ENCODE measurements at places on chromosomes 2 and 18. TPM values are rescaled to one million over a fixed set of nuclear protein-coding genes. Genes with fewer than 3 reads are reported as not detected.

GRCh38 chr2:127564429-127565260 is 29.2 kb downstream of the MYO7B start:
- peak; percentile 69 for DNase-seq

DNA sequence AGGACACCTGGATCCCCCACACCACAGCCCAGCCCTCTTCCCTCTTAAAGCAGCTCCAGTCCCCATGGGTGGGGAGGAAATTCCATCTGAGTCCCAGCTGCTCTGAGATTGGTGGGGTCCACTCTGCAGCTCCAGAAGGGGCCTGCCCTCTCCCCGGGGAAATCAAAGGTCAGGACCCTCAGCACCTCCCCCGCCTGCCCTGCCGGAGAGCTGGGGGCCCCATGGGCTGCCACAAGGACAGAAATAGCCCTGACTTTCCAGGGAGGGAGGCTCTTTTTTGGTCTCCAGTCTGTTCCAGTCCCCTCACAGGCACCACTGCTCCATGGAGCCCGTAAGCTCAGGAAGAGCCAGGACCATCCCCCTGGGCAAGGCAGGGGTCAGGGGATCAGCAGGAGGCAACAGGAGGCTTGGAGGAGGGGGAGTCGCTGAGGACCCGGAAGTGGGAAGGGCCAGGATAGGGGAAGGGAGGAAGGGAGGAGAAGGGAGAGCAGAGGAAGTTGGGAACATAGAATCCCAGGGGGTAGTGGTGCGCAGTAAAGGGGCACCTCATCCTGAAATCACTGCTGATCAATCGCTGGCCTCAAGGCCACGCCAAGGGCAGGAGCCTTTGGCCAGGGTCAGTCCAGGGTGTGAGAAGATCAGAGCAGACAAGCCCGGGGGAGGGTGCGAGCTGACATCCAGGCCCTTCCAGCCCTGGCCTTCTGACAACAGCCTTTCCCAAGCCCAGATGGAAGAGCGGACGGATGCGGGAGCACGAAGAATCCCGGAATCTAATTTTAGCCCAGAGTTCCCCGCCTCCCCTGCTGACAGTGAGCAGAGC is 7.6 kb downstream of the ADRA2B start:
- DNase-seq, result no peak

ACVR1C gene
- 6.6 TPM for total RNA-seq

LRRTM1 gene
- 0.98 TPM for total RNA-seq

CLEC4F gene
- 0.49 TPM for total RNA-seq

CAPN13 gene
- total RNA-seq, result not detected

NOP58 gene
- 80.8 TPM for total RNA-seq

FAM161A gene
- total RNA-seq, result 2.5 TPM

NABP1 gene
- total RNA-seq, result 35.1 TPM

CCBE1 gene
- total RNA-seq, result 2.9 TPM
